GM13977 (cell line): ENCODE measurements at places on chromosomes 4 and X.

DNA sequence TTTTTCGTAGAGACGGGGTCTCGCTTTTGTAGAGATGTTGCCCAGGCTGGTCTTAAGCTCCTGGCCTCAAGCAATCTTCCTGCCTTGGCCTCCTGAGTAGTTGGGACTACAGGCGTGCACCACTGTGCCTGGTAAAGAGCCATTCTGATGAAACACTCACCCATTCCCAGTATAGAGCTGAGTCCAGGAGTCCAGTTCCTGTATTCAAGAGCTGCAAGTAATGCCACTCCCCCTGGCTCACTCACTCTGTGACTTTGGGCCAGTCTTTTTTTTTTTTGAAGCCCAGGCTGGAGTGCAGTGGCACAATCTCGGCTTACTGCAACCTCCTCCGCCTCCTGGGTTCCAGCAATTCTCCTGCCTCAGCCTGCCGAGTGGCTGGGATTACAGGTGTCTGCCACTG is 3.5 kb downstream of the CCDC22 start:
- no peak for DNase-seq

- DNase-seq: no peak
Measured at GRCh38 chrX:8390771-8391170, 73.9 kb upstream of the VCX3B start.

- no peak for DNase-seq
Measured at GRCh38 chr4:145861336-145862318, 77.0 kb downstream of the ZNF827 start.

GRCh38 chr4:156915221-156915620 is 56.4 kb downstream of the PDGFC start:
- no peak for DNase-seq

- DNase-seq: no peak
Measured at GRCh38 chrX:8048466-8048865, 121.3 kb upstream of the PNPLA4 start.

DNA sequence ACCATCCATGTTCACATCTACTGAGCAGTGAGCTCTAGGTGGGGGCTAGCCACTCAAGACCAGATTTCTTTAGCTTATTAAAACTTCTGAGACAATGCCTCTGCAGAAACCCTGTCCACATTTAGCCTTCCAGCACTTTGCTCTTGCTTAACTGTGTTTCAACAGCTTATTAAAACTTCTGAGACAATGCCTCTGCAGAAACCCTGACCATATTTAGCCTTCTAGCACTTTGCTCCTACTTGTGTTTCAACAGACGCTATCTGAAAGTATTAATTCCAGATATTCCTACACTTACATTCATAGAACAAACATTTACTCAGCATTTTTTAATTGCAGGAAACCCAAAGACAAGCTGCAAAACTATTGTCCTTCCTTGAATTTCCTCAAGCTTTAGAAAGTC is 91.9 kb downstream of the SEL1L3 start:
- no peak for DNase-seq

DNA sequence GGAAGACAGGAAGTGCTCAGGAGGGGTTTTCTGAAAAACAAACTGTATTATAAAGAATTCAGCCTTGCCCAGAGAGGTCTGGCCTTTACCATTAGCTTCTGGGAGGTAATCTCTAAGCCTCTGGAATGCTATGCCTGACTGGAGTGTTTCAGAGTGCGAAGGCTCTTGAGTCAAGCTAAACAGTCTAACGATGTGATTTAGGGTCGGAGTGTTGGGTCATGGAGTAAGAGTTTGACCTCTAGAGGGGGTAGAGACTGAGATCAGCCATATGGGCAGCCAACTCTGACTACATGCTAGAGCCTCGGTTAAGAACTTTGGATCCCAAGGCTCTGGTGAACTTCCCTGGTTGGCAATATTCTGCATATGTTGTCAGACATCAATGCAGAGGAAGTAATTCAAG is 15.0 kb downstream of the BOD1L1 start:
- no peak for DNase-seq

GRCh38 chrX:114952696-114953095 is 64.7 kb downstream of the IL13RA2 start:
- no peak for DNase-seq

DNA sequence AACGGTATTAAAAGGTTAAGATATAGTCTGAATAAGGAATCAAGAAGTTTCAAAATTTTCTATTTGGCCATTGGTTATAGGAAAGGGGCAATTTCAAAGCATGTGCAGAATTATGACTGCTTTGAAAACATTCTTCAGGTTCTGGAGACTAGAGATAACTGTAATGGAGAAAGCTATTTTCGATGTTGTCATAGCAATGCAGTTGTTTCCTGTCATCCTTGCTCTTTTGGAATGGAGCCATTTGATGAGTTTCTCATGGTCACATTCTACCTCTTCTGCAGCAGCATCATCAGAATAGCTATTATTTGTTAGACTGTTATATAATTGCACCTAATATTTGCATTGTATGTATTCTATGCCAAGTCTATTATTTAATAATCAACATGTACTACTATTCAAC is 368.2 kb upstream of the NR3C2 start:
- DNase-seq: no peak

GRCh38 chrX:44914532-44915198 is 41.7 kb downstream of the KDM6A start:
- DNase-seq: peak; percentile 40

DNA sequence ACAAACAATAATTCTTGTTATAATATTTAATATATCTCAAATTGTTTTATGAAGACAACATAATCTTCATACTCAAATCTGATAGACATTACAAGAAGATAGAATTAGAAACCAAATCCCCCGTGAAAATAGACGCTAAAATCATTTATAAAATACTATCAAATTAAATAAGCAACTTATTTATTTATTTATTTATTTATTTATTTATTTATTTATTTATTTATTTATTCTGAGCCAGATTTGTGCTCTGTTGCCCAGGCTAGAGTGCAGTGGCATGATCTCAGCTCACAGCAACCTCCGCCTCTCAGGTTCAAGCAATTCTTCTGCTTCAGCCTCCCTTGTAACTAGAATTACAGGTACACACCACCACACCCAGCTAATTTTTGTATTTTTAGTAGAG is 294.9 kb upstream of the MAGEC2 start:
- DNase-seq: no peak

- no peak for DNase-seq
Measured at GRCh38 chr4:162707962-162708361, 458.7 kb downstream of the NAF1 start.

GRCh38 chr4:159562366-159562765 is 459.5 kb downstream of the RAPGEF2 start:
- DNase-seq: no peak

- no peak for DNase-seq
Measured at GRCh38 chr4:151485541-151486131, 76.7 kb downstream of the FHIP1A start.

- no peak for DNase-seq
Measured at GRCh38 chr4:168880811-168881595, 129.1 kb downstream of the CBR4 start.

GRCh38 chr4:47784222-47784621 is 53.6 kb downstream of the CORIN start:
- no peak for DNase-seq

- DNase-seq: peak; percentile 30
Measured at GRCh38 chr4:37138019-37138653, 106.4 kb upstream of the NWD2 start.

DNA sequence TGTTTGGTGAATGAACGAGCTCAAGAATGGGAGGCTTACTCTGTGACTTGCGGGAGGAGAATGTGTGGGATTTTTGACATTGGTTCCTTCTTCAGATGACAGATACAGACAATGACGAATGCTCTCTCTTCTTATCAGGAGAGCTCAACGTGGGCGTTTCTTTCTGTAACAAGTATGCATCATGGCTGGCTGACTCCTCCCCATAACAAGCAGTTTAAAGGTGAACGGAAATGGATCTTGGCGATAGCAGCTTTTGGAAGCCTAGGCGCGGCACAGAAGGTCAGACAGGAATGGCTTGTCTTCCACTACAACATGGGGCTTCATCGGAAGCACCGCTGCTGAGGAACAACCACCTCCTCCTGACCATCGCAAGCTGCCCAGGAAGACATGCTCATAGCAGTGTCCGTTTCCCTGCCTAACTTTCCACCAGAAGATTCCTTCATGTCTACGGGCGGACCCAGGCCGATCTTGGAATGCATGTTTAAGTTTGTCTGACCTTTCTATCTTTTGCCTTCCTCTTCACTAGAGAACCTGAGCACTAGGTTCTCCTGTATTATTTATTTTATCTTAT is 18.3 kb upstream of the ACSL1 start:
- DNase-seq: no peak

- DNase-seq: no peak
Measured at GRCh38 chr4:138251938-138252337, 9.8 kb upstream of the SLC7A11 start.

DNA sequence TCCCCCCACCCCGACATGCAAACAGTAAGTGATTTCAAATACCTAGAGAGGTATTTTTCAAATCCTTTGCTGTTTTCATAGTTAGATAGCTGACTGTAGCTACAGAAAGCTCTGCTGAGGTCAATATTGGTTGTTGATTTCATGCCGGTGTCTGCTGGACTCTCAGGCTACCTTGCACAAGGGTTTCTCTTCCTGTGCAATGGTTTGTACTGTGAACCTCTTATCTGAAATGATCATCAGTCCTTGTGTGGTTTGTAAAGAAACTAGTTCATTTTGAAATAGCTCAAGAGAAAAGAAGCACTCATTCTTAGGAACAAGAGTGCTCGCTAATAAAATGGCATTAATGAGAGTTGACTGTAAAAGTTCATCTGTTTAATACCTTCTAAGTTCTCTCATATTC is 2.1 kb downstream of the MTM1 start:
- no peak for DNase-seq

- DNase-seq: no peak
Measured at GRCh38 chr4:153433754-153434105, 32.4 kb upstream of the TMEM131L start.

DNA sequence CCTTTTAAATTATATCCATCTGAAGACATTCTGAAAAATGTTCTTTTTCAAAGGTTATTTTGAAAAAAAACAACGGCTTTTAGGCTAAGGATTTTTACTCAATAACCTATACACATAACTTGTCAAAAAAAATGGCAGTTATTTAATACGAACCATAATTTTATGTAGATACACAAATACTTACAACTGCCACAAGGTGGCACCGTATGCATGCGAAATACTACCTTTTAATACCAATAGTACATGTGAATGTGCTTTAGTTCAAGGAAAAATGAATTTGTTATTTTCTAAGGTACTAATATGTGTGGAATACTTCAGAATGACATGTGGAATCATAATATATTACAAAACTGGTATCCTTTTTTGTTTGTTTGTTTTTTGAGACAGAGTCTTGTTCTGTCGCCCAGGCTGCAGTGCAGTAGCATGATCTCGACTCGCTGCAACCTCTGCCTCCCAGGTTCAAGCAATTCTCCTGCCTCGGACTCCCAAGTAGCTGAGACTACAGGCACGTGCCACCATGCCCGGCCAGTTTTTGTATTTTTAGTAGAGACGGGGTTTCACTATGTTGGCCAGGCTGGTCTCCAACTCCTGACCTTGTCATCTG is 4.6 kb upstream of the MAD2L1 start:
- peak; percentile 28 for DNase-seq

DNA sequence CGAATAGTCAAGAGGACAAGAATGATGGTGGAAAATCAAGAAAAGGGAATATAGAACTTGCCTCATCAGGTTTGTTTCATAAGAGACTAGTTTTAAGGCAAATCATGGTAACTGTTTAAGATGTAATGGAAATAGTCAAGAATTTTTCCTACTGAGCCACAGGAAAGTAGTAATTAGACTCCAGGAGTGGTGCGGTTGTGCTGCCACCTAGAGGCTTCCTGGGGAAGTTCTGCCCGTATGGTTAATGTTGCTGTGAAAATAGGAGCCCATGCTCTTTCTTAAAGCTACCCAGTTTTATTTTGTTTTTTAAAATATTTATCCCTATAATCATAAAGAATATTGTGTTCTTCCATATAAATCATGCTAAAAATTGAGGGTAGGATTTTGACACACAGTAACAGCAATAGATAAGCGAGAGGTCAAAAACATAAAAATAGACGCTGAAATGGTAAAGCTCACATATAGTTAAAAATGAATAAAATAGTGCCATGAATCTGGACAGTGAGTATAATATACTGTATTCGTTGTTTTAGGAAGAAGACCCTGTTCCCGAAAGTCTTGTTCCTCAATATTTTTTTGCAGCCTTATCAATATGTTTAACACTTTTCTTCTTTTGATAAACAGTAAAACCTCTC is 87.0 kb downstream of the PHOX2B start:
- peak; percentile 47 for DNase-seq

DNA sequence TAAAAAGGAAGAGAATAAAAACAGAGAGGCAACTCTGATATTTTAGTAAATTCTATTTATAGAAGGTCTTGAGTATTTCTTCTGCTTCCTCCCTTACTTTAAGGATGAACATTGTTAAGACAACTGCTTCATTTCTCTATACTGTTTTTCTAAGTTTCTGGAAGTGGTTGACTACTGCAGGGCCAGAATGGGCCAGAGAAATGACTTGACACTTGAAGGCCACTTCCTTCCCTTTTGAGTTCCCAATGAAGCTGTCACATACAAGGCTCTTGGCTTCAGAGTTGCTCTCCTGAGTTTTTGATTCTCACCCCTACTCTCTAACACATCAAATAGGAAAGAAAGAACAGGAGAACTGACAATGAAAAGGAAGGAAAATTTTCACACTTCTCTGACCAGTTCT is 37.6 kb downstream of the PKD2 start:
- no peak for DNase-seq

DNA sequence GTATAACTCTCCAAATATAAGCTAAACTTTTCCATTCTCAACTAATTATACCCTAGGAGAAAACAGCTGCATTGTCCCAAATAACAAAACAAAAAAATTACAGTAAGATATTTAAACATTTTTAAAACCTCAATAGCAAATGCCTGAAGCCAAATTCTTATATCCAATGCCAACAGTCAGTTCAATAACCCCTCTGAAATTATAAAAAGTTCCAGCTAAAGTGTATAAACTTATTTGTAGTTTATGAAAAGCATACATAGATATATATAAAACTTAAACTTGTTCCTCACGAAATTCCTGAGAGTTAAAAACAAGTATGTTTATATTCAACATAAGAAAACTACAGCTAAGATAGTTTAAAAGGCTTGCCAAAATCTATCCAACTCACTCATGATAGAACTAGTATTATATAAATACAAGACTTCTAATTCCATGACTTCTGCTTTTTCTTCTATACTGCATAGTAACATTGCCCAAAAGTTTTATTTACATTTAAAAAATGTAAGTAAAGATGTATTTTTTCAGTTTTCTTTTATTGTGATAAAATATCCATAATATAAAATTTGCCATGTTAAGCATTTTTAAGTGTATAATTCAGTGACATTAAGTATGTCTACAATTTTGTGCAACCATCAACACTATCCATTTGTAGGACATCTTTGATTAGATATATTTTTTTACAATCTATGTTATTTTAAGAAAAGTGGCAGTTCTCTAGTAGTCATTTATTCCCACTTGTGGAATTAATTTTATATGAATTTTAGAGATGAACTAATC is 72.8 kb downstream of the PPA2 start:
- DNase-seq: no peak

DNA sequence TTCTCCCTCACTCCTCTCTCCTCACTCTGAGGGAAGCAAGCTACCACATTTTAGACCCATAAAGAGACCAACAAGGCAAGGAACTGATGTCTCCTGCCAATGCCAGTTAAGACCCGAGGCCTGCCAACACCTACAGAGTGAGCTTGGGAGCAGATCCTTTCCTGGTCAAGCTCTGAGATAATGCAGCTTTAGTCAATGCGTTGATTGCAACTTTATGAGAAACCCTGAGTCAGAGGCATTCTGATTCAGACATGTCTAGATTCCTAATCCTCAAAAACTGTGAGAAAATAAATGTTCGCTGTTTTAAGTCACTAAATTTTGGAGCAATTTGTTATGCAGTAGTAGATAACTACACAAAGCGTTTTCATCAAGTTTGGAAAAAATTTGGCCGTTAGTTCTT is 115.5 kb downstream of the JADE1 start:
- DNase-seq: no peak
